ENCODE measurements at places on chromosomes 1 and 21.

GRCh38 chr1:25567710-25568089, 24.3 kb downstream of the LDLRAP1 start:
- DNase-seq, result no peak

- DNase-seq, result peak; percentile 74
Observed at GRCh38 chr21:30306884-30307283, 13.2 kb downstream of the KRTAP26-1 start.

GRCh38 chr1:64246294-64246917, 43.0 kb downstream of the UBE2U start:
- DNase-seq, result peak; percentile 56

DNA sequence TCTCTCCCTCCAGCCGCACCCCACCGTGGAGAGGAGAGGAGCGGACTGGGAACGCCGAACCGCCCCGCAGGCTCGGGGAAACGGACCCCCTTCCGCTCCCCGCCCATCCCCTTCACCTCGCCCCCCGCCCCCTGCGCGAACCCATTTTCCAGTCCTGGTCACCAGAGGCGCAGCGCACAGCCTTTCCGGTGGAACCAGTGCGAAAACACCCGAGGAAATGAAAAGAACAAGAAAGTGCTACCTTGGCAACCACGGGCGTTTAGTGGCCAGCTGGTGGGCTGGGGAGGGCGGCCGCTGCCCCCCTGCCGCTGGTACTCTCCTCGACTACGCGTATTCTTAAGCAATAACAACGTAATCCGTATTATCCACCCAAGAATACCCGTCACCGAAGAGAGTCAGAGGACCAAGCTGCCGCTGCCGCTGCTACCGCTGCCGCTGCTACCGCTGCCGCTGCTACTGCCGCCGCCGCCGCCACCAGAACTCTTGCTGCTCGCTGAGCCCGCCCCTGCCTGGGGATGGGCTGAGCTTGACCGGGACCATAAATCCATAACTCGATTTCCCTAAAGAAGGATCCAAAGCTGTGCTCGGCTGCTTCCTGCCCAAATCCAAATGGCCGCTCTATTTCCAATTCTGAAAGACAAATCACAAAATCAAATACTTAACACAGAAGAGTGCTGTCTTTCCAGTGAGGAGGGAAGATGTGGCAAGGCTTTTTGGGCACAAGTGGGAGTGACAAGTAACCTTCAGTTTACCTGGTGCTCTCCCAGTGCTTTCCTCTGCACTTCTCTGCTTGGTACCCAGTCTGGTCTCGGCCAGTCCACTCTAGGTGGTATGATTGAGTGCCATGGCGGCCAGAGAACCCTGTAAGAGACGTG, 125.2 kb upstream of the DPYD start:
- DNase-seq, result peak; percentile 31

DNA sequence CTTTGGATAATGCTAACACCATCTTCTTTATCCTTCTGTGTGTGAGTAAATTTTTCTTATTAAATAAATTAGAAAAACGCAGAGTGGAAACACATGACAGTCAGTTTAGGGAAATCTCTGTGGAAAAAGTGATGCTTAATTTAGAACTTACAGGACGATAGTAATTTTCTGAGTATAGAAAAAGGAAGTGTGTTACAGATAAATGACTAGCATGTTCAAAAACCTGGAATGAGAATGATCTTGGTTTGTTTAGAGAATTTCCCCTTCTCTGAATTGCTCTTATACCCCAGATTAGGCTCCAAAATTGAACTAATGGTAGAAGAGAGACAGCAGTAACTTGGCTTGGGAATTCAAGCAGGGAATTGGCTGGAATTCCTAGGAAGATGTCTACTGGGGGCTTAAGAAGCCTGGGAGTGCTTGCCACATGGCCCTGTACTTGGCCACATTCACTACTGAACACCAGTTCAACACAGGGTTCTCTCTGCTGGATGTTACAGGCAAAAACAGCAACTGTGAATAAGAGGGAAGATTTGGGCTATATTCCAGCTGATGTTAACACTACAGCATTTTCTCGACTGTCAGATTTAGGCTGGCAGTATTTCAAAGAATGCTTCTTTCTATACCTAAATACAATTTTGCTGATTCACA, 1004.2 kb downstream of the TTLL7 start:
- no peak for DNase-seq

DNA sequence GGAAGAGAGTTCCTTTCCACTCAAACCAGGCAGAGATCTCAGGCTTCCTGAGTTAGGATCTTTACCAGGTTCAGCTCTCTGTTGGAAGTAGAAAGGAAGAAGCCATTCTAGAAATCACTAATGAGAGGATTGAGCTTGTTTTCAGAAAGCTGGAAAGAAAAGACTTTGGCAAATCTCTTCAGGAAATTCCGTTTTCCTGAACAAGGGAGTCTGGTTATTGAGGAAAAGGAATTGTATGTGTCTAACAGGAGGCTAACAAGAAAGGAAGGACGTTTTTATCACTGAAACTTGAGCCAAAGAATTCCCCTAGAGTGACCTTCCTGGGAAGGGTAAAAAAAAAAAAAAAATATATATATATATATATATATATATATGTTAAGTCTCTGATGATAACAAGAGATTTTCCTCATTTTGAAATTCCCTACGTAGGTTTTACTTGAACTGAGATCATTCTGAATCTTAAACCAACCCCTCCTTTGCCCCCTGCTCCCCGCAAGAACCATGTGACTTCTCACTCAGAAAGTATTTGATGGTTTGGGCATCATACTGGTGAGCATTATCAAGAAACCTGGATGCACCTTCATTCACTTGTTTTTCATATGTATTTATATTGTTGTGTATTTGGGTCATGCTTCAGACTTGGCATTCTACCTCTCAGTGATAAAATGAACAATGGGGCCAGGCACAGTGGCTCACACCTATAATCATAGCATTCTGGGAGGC, 98.4 kb upstream of the BMP8A start:
- no peak for DNase-seq

DNA sequence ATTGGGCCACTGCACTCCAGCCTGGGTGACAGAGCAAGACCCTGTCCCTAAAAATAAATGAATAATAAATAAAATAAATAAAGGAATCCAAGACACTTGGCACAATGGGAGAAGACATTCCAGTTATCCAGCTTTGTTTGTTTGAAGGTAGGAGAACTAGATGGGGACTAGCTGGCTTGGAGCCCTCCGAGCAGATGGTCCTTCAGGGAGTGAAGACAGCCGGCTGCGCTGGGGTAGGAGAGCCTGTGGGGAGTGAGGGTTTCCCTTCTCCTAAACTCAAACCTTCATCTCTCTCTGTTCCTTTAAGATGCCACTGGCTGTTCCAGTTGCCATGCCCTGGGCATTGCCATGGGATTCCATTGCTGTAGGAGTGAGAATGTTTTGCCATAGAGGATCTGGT, 120.6 kb downstream of the NAV1 start:
- DNase-seq, result no peak

- no peak for DNase-seq
Observed at GRCh38 chr1:176795929-176796328, 333.0 kb downstream of the PAPPA2 start.

DNA sequence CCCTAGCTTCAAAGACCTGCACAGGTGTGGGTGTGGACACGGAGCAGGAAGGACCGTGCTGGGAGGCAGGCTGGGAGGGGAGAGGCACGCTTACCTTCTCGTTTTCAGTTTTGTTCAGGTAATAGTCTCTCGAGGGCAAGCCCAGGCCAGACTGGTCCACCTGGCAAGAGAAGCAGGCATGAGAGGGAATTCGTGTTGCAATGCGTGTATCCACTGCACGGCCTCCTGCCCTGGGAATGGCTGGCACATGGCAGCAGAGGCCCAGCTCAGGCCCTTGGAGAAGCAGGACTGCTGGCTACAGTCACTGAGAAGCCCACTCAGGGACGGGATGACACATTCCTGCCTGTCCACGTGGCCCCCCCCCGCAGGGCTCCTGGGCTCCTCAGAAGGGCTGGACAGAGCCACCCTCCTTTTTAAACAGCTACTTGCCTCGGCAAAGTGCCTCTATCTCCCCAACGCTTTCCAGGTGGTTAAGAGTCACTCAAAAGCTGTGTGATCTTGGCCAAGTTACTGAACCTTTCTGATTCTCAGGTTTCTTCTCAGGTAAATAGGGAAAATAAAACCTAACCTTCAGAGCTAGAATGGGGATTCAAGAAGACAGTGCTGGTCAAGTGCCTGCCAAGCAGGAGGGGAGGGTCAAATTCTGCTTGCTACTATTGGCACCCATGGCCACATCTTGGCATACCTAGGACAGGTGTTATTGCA, 32.7 kb downstream of the ECE1 start:
- DNase-seq, result no peak

GRCh38 chr21:16863362-16863905, 649.4 kb upstream of the CXADR start:
- peak; percentile 56 for DNase-seq

GRCh38 chr1:27682351-27682944, 10.5 kb upstream of the IFI6 start:
- no peak for DNase-seq

- peak; percentile 92 for DNase-seq
Observed at GRCh38 chr1:225824533-225824941, 14.6 kb downstream of the EPHX1 start.

- no peak for DNase-seq
Observed at GRCh38 chr1:54109129-54110090, 43.4 kb downstream of the CDCP2 start.

GRCh38 chr1:204286831-204287421, 72.8 kb downstream of the PLEKHA6 start:
- DNase-seq, result peak; percentile 75

GRCh38 chr1:3923378-3924185, 23.5 kb upstream of the C1orf174 start:
- no peak for DNase-seq

GRCh38 chr21:45482899-45483821, 59.1 kb downstream of the SLC19A1 start:
- no peak for DNase-seq

GRCh38 chr1:110011527-110012041, 22.8 kb upstream of the STRIP1 start:
- DNase-seq, result peak; percentile 52

DNA sequence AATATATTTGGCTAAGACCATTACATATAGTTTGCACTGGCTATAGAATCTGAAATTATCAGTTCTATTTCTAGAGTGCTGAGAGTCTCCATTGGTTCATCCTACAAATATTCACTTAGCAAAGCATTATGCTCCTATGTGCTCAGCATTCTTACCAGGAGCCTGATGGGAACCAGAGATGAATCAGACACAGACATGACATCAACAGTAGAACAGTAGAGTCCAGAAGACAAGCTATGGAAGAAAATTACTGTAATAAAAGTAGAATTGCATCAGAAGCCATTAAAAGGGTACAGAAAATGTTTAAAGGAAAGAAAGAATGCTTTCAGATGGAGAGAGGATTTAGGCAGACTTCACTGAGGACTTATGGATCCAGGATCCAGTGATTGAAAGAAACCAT, 271.7 kb upstream of the SNX7 start:
- DNase-seq, result no peak

GRCh38 chr1:47992720-47993415, 4.3 kb downstream of the TRABD2B start:
- DNase-seq, result no peak

GRCh38 chr1:74530892-74531291, 18.5 kb upstream of the LRRC53 start:
- peak; percentile 10 for DNase-seq

- no peak for DNase-seq
Observed at GRCh38 chr1:230458509-230458908, 32.4 kb upstream of the PGBD5 start.

GRCh38 chr1:84853741-84854721, 39.0 kb downstream of the LPAR3 start:
- DNase-seq, result no peak

- DNase-seq, result no peak
Observed at GRCh38 chr1:65412984-65413375, 7.5 kb upstream of the LEPR start.

- peak; percentile 10 for DNase-seq
Observed at GRCh38 chr1:119007670-119008482, 19.7 kb upstream of the TBX15 start.

- DNase-seq, result no peak
Observed at GRCh38 chr1:39342776-39343175, 138.3 kb downstream of the MACF1 start.

DNA sequence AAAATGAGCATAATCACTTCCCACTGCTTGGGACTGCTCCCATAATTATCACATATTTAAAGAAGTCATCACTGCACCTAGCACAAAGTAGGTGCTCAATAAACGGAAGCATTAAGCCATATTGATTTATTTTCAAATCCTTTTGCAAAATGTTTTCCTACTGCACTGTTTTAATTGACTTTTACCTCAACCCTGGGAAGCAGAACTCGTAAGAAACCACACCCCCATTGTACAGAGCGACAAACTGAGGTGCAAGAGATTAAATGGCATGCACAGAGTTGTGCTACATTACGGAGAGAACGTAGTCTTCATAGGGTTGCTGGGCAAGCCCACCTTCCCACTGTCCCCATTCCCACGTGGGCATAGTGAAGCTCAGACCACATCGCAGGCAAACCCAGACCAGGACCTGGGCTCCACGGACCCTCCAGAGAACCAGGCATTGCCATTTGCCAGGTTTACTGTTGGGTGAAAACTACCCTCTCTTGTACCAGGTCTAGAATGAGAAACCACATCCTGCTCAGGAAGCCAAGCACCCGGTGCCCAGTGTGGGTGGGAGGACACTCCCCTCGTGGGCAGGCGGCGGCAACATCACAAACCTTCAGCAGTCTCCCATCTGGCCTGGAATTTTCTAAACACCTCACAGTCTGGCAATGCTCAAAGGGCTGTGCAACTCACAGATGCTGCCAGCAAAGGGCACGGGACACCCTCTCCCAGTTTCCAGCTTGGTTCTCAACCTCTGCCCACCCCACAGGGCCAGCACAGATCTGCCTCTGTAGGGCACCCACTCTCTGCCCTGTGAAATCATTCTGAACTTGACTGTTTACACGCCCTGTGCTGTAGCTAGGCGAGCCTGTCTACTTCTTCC, 8.2 kb downstream of the IFFO2 start:
- no peak for DNase-seq

- no peak for DNase-seq
Observed at GRCh38 chr21:42784276-42784675, 95.1 kb downstream of the WDR4 start.

DNA sequence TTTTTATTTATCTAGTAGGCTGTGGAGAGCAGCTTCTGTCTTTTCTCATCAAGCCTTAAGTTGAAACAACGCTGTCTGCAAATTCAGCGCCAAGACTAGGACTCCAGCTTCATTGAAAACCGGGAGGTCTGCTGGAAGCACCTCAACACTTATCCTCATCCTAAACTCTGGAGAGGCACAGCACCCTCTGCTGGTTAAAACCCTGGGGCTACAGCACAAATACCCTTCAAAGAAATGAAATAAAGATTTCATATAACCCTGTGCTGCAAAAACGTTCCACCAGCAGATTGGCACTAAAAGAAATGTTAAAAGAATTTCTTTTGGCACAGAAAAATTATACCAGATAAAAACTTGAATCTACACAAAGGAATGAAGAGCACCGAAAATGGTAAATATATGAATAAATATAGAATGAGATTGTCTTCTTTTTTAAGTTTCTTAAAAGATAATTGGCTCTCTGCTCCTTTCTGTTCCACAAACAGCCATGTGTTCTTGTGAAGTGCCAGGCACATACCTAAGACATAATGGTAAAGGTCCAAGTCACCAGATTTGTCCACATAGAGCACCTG, 227.7 kb upstream of the SAMSN1 start:
- peak; percentile 0 for DNase-seq

GRCh38 chr1:183285256-183285655, 99.2 kb downstream of the LAMC2 start:
- DNase-seq, result no peak

- DNase-seq, result peak; percentile 10
Observed at GRCh38 chr1:68173283-68173935, 58.9 kb downstream of the WLS start.
